ENCODE measurements at places on chromosomes 7 and 10.

GRCh38 chr10:17816199-17816598, 7.1 kb downstream of the MRC1 start:
- no peak for DNase-seq

GRCh38 chr10:112335868-112336265, 38.0 kb upstream of the ACSL5 start:
- no peak for DNase-seq

DNA sequence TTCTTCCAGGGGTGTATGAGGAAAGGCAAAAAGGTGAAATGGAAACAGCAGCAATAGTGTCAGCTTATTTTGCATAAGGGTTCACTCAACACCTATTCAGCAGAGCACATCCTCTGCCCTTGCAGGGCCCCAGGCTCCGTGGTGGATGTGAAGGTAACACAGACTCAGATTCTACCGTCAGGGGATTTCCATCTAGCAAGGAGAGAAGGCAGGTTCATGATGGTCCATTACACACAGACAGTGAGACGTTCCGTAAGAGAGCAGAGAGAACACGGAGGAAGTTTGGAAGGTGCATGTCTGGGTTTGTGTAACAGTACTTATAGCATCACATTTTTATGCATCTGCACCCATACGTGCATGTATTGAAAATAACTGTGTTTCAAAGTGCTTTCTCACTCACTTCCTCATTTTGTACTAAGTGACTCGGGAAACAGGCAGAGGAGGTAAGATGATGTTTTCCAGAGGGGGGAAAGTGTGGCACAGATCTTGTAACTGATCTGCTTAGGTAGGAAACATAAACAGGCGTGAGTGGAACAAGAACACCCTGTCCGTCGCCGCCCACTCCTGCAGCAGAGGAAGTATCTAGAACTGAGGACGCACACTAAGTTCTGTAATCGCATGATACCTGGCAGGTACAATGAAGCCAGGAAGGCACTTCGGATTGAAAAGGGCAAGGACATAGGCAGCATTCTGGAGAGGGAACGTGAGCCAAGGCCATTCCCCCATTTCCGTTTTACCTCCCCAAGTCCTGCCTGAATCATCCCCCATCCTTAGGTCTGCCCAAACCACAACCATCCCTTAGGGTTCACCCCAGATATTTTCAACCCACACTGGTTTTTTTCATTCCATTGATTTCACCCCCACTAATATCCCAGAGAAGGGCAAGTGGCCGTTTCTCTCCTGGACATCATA, 1.0 kb upstream of the ENO4 start:
- DNase-seq: no peak

- no peak for DNase-seq
Observed at GRCh38 chr10:14244147-14244546, 86.6 kb downstream of the FRMD4A start.

DNA sequence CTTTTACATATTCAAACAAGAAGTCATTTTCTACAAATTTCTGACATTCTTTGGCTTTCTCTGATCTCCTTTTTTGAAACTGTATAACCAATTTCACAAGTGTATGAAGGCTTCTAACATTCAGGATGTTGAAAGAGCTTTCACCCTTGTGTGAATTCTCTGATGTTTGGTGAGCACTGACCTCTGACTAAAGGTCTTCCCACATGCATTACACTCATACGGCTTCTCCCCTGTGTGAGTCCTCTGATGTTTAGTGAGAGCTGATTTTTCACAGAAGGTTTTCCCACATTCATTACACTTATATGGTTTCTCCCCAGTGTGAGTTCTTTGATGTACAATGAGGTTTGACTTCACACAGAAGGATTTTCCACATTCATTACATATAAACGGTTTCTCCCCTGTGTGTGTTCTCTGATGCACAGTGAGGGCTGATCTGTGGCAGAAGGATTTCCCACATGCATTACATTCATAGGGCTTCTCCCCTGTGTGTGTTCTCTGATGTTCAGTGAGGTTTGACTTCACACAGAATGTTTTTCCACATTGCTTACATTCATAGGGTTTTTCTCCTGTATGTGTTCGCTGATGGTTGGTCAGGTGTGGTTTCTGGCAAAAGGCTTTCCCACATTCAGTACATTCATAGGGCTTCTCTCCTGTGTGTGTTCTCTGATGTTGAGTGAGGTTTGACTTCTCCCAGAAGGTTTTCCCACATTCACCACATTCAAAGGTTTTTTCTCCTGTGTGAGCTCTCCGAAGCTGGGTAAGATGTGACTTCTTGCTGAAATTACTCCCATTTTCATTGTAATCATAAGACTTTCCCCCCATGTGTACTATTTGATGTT, 25.7 kb downstream of the ZNF248 start:
- DNase-seq: no peak

DNA sequence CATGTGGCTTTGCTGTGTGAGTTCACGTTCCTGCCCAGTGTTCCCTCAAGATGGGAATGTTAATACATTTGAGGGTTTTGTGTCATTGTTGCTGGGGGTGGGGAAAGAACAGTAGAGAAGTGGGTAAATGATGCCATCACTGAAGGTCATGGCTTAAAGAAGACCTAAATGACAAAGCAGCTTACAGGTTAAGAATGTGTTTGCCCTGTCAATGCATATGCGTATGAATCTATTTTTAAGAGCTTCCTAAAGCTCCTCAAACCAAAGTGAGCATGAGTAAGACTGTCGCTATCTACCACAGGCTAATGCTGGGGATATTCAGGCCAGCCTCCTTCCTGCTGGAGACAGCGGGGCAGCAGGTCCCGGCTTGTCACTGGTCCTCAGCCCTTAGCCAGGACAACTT, 162.9 kb downstream of the CREB5 start:
- DNase-seq: no peak

DNA sequence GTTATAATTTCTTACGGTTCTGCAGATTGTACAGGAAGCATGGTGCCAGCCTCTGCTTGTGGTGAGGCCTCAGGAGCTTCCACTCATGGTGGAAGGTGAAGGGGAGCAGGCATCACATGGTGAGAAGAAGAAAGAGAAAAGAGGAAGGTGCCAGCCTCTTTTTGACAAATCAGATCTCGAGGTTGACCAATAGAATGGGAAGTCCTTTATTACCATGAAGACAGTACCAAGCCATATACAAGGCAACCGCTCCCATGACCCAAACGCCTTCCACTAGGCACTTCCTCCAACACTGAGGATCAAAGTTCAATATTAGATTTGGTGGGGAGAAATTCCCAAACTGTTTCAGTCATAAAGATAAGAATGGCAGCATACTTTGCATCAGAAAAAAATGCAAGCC, 502.8 kb downstream of the GLRX3 start:
- DNase-seq: no peak

DNA sequence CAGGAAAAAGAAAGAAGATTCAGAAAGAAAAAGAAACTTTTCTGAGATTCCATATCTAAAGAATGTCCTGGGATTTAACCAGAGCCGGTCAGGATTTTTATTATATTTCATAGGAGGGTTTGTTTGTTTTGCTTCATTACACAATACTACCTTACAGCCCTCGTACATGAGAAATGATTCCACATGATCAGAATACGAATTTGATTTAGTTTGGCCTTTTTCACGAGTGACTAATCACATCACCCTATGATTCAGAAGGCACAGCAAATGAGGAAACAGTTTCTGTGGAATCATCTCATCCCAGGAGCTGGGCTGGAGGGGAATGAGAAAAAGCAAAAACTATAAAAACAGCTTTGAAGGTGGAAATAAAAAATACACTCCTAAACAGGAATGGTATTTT, 54.7 kb upstream of the VWC2 start:
- DNase-seq: no peak

DNA sequence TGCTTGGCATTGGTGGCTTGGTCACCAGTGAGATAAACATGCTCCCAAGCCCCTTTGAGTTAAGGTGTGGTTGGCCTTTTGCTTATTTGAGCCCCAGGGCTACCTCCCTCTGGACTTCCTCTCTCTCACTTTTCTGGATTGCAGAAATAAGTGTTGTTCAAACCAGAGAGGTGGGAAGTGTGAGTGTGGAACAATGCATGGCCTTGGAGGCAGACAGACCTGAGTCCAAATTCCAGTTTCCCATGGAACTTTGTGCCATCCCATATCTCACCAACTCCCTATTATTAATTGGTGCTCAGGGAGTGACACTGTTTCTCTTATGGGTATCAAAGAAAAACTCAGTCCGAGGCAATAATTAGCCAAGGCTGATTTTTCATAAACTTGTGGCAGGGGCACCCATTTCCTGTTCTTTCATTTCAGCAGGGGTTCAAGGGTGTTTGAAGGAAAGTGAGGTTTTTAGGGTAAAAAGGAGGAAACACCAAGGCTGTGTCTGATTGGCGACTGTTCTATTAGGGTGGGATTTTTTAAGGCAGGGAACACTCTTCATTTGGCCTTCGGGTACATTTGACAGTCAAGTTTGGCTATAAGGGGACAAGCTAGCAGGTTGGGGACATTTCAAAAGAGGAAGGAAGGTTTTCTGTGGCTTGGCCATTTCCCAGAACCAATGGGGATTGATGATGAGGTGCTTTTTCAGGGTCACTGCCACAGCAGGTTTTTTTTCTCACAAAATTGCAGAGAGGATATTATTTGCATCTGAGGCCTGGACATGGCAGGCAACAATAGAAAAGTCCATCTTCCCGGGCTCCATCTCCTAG, 148.8 kb upstream of the NPY start:
- DNase-seq: no peak

- DNase-seq: peak; percentile 41
Observed at GRCh38 chr10:58512491-58513187, at the start of gene BICC1. BICC1 (plus strand) TSS chr10:58512872; CDS start chr10:58513144, 272 bp downstream.

- no peak for DNase-seq
Observed at GRCh38 chr10:100739517-100740368, 5.6 kb upstream of the PAX2 start.

DNA sequence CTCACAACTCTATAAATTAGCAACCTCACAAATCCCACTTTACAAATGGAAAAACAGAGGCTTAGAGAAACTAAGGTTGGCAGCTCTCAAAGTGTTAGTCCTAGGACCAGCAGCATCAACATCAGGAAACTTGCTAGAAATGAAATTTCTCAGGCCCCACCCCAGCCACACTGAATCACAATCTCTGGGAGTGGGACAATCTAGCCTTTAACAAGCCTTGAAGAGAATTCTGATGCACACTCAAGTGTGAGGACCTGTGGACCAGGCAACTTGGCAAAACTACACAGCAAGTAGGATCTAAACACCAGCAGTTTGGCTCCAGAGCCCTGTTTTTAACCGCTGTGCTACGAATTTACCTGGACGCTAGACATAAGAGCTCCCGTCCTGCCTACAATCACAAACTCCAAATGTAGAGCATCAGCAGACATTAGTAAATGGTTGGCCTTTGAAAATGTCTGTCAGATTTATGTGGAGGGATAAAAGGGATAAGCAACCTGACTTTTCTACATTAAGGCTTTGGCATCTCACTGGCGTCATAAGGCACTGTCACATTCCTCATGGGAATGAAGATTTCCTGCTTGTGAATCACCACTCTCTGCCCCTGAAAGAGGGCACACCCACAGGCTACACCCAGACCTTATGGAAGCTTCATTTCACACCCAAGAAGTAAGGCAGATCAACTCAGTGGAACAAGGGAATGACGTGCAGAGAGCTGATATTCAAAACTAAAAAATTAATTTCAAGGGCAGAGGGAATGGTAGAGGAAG, 34.5 kb downstream of the PPP1R3C start:
- DNase-seq: no peak

DNA sequence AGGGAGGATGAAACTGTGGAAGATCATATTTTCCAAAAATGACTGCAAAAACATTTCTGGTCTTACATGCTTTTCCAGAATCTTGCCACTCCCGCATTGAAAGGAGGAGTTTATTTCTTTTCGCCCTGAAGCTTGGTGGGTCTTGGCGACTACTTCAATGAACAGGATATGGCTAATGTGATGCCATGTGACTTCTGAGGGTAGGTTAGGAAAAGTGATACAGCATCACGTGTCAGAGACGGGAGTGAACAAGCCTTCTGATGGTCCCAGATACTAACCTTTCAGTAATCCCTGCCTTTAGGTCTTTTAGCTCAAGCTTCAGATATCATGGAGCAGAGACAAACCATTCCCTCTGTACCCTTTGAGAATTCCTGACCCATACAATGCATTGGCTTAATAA, 192.2 kb upstream of the HPS1 start:
- no peak for DNase-seq

DNA sequence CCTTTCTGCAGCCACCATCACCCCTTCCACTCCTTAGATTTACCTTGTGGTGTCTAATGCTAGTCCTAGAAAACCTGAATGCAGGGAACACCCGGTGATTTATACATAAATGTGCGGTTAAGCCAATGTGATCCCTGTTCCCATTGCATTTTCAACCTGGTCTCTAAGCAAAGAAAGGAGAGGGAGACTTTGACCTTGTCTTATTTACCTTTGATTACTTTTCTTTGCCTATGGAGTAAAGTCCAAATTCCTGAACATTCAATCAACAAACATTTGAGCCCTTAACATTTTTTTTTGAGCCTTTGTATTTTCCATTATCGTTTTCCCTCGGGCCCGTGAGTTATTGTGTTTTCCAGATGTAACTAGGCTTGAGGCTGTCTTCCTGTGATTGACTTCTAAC, 233.9 kb downstream of the ZNF248 start:
- no peak for DNase-seq

GRCh38 chr10:28997734-28998133, 291.1 kb upstream of the LYZL1 start:
- peak; percentile 49 for DNase-seq

DNA sequence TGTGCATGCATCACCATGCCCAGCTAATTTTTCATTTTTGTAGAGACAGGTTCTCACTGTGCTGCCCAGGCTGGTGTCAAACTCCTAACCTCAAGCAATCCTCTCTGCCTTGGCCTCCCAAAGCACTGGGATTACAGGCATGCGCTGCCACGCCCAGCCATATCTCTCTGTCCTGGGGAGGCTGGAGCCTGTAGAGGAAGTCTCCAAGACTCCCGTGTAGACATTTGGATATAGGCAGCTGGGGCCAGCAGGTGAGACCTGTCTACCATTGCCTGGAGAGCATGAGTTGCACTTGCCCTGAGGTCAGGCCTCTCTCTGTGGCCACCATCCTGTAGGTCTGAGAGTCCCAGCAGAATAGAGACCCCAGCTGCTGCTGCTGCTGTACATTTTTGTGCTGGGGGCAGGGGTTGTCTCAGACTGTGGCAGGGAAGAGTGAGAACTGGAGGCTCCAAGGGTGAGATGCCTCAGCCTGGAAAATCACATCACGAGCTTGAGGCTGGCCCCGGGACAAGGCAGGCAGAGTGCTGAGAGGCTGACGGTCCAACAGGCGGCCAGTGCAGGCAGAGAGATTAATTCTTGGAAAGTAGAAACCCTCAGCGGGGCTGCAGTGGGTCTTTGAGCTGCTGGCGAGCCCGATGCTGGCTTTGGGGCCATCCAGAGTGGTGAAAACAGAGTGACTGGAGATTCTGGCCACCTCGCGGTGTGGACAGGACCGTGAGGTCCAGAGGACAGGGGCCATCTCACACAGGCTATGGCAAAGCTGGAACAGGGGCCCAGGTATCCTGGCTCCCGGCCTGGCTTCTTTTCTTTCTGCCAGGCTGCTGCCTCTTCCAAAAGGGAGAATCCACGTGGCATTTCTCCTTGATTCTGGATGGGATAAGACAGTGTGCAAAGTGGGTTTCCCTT, 60.9 kb downstream of the TMEM270 start:
- no peak for DNase-seq

GRCh38 chr10:129524936-129525335, 57.9 kb downstream of the MGMT start:
- DNase-seq: no peak

Data from urinary bladder (tissue), 4 donors.